ENCODE measurements at places on chromosomes 1 and 21.

DNA sequence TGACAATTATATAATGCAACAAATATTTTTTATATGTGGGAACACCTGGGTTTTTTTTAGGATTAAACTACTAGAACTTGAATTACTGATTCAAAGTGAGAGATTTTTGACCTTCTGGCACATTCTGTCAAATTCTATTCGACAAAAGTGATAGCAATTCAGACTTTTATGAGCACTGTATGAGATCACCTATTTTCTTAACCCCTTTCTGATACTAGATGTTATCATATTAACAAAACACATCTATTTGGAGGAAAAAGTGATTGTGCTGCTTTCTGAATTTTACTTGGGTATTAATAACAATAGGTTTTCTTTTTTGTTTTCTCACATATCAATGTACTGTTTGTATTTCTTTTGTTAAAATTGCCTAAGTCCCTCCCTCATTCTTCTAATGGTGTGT is 174.9 kb upstream of the GREM2 start:
- DNase-seq = no peak

- no peak for DNase-seq
Measured at GRCh38 chr1:230058626-230059025, 8.4 kb upstream of the GALNT2 start.

DNA sequence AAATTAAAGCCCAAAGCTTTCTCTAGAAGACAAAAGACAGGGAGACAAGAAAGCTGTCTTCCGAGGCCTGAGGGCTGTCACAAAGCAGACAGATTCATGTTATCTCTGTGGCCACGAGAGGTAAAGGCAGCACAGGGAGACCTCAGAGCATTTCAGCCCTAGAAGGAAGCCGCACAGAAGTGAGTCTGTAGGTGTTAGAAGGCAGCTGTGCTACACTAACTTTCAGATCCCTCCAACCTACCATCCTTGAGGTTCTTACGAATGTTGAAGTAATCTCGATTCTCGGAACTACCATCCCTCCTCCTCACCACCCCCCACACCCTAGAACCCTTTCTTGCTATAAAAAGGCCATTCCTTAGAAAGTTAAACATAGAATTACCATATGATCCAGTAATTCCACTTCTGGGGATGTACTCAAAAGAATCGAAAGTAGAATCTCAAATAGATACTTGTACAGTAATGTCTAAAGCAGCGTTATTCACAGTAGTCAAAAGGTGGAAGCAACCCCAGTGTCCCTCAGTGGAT is 21.5 kb upstream of the LYST start:
- DNase-seq = no peak

GRCh38 chr1:151147665-151148064 is 1.2 kb upstream of the SEMA6C start:
- no peak for DNase-seq

DNA sequence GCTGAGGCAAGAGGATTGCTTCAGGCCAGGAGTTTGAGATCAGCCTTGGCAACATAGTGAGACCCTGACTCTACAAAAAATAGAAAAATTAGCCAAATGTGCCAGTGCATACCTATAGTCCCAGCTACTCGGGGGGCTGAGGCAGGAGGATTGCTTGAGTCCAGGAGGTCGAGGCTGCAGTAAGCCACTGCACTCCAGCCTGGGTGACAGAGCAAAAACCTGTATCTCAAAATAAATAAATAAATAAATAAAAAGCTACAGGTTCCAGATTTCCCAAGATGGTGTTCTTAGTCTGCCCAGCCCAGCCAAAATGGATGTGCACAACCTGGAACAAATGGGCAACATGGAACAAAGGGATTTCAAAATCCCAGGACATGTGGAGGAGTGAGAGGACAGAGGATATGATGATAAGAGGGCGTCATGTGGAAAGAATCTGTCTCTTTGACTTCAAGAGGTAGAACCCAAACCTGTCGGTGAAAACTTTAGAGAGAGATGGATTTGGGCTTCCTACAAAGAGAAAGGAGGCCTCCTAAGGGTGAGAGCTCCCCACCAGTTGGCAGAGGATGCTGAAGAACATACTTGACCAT is 3.2 kb downstream of the EDARADD start:
- DNase-seq = no peak

GRCh38 chr1:26724926-26725325 is 29.1 kb downstream of the ARID1A start:
- no peak for DNase-seq

GRCh38 chr1:15799928-15800835 is 7.3 kb downstream of the UQCRHL start:
- DNase-seq = peak; percentile 76

- DNase-seq = peak; percentile 21
Measured at GRCh38 chr1:56330391-56331026, 248.9 kb downstream of the PLPP3 start.

DNA sequence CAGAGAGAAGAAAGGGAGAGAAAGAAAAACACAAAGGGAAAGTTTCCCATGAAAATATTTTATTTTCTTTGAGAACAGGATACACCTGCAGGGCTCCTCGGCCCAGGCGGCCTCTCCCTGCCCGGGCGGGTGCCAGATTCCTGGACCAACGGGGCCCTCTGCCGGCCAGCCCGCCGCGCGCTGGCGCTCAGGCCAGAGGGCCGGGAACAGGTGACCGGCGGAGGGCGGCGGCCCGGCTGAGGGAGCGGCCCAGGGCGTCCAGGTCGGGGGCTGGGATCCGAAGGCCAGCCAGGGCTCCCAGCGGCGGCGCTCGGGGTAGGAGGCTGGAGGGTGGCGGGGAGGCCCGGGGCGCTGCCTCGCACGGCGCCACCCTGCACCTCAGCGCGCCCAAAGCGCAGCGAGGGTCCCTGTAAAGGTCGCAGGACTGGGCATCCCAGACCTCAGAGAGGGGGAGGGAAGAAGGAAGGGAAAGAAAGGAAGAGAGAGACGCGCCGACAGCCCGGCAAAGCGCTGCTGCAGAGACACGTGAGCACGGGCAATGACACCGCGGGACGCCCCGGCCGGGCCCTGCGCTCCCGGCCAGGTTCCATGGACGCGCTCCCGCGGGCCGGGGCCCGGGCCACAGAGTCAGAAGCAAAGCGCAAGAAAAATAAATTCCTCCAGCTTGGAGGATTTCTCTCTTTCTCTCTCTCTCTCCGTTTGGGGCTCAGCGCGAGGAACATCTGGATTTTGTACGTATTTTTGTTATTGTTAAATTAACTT is 927 bp downstream of the WNT9A start:
- DNase-seq = peak; percentile 43

DNA sequence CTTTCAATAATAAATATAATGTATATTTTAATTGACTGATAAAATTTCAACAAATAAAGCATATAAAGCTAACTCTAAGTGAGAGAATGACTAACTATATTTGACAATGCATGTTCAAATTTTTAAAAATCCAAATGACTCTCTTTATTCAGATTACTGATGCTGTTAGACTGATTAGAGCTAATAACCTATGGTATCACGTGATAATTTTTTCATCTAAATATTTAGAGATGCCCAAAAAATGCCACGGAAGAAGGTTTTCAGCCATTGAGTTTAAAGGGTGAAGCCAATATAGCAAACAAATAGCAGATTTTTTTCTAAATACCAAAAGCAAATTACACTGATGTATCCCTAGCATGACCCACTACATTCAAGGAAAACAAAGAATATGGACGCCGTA is 61.1 kb upstream of the OR10J4 start:
- DNase-seq = no peak

DNA sequence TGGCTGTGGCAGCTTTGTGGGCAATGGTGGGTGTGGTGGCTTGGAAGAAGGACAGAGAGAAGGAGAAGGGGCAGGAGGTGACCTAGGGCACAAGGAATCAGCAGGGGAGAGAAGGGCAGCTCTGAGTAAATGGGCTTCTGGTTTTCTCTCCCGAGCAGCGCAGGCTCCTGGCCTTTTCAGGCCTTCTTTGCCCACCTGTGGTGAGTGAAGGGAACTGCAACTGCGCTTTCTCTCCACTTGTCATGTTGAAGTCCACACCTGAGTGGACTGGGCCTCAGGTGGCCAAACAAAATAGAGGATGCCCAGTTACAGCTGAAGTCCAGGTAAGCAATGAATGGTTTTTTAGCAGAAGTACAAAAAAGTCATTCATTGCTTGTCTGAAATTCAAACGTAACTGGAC is 29.4 kb upstream of the KCNA10 start:
- no peak for DNase-seq
